Activated CD4-positive, alpha-beta T cell treated with anti-CD3 and anti-CD28 coated beads, Interleukin-2, amount 50 U/mL, for 48 hours (primary cell): ENCODE measurements at places on chromosomes 11 and 22.
A peak's percentile ranks its signal among the peaks of the same experiment; 100 is the strongest.

- DNase-seq: no peak
Observed at GRCh38 chr11:122068141-122068540, 47.9 kb downstream of the BLID start.

GRCh38 chr11:68970921-68971636 is 9.7 kb downstream of the MRGPRD start:
- DNase-seq: no peak

- DNase-seq: no peak
Observed at GRCh38 chr11:128965485-128965884, 22.8 kb upstream of the TP53AIP1 start.

GRCh38 chr11:117468888-117469287 is 141.2 kb downstream of the CEP164 start:
- no peak for DNase-seq

DNA sequence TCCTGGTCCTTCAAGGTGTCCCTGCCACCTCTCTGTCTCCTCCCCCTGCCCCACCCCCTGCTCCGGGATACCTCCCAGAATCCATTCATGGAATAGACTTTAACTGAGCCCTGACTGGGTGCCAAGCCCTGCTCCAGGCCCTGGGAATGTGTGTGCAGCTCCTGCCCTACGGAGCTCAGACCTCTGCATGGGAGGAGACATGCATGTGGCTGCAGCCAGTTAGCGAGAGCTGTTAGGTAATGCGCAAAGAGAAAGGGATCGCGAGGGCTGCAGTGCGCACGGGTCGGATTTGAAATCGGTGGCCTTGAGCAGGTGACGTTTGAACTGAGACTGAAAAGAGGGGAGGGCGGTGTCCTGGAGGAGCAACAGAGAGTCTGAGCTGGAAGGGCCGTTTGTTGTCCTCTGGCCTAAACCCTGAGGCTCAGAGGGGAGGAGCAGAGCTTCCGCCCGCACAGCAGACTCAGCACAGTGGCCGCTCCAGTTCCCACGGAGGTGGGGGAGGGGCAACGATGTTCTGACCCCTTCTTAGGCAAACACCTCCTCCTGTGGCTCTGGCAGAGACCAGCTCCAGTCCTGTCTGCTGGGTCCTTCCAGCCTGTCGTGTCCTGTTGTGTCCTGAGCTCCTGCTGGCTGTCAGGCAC is 19.8 kb upstream of the LRRC10B start:
- DNase-seq: no peak

- no peak for DNase-seq
Observed at GRCh38 chr11:34033399-34033798, 18.1 kb upstream of the CAPRIN1 start.

- DNase-seq: no peak
Observed at GRCh38 chr22:19213442-19214077, 35.0 kb upstream of the SLC25A1 start.

DNA sequence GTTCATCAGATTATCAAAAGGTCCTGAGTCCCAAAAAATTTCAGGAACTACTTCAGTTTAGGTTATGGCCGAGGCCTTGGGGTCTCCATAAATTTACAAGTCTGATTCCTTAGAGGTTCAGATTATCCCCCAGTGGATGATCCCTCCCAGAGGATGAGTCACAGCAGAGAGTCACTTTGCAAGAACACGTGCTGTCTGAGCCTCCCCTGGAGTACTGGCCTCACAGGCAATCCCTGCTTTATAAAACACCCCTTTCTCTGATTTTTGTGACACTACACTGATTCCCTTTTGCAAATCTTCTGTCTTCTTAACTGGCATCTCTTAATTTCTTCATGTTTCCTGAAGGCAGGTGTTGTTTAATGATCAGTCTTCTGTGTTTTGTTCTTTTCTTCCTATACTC is 45.3 kb downstream of the CCDC34 start:
- no peak for DNase-seq

- DNase-seq: no peak
Observed at GRCh38 chr22:29901354-29901753, 18.4 kb downstream of the MTMR3 start.

GRCh38 chr11:67277231-67277961 is 11.1 kb downstream of the GRK2 start:
- DNase-seq: peak; percentile 92

DNA sequence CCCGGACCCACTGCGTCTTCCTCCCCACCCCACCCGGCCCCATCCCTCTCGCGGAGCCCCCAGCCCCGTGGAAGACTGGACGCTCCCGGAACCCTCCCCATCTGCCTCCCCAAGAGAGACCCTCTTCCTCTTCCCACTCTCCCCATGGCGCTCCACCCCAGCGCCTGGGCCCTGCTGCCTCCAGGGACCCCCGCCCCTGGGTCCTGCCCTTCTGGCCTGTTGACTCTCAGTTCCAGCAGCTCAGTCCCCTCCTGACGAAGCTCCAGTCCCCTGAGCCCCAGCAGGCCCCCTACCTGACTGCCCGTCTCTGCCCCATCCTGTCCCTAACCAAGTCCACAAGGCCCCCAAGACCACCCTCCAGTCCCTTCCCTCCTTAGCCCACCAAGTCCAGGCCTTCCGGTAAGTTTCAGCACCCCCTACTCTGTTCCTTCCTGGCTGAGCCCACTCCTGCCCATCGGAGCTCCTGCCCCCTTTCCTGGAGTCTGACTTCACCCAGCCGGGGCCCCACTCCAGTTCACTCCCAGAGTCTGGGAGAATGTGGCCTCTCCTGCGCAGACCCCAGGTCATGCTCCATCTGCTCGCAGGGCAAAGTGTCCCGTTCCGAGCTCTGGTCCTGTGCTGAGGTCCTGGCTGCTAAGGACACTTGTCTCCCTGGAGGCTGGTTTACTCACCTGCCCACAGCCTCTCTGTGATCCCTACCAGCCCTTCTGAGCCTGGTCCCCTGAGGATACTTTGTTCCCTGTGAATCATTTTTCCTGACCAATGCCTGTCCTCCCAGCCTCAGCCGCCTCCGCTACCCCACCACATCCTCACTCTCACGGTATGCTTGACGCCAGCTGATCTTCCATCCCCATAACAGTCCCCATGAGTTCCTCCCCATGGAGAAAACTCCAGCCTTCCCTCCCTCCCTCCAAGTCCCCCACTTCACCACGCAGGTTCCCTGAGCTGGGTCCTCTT is 722 bp downstream of the IFITM10 start:
- no peak for DNase-seq

- DNase-seq: no peak
Observed at GRCh38 chr11:61978703-61979661, 11.5 kb upstream of the FTH1 start.

GRCh38 chr22:31853736-31854495 is 90.4 kb upstream of the YWHAH start:
- DNase-seq: no peak

DNA sequence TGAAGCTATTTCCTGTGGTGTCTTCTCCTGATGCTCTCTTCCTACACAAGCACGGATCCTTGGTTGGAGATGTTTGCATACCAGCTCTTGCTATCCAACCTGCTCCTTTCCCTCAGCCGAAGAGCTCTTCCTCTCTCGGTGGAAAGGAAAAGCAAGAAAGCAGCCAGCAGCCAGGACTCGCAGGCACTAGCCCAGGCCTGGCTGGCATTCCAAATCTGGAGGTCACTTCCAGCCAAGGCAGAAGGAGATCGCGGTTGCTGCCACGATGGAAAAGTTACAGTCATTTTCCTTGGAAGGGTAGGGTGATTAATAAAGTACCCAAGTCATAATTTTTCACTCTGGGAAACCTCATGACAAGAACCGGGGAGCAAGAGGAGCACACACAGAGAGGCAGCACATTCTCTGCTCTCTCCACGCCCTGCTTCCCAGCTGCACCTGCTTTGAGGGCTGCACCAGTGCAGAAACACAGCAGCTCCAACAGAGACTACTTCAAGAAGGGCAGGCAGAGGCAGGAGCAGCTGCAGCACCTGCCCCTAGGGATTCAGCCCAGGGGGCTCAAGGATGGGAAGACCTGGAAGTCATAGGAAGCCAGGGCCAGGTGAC is 399.3 kb downstream of the CADM1 start:
- DNase-seq: no peak

GRCh38 chr11:47587723-47588326 is 1.3 kb downstream of the FAM180B start:
- DNase-seq: no peak

DNA sequence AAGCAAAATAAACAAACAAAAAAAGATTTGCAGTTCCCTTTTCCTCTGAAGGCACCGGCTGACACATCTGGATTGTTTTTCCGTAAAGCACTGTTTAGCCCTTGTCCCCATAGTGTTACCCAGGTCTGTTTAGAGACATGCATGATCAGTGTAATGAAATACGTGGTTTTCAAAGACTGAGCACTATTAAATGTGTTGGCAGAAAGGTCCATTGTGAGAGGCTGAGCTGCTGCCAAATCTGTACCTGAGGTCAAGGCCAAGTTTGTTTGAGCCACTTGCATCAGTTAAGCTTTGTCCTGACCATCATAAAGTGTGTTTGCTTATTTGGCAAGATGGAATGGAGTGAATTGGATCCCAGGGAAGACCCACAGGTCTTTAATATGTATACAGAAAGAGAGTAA is 26.3 kb downstream of the CTR9 start:
- DNase-seq: no peak

DNA sequence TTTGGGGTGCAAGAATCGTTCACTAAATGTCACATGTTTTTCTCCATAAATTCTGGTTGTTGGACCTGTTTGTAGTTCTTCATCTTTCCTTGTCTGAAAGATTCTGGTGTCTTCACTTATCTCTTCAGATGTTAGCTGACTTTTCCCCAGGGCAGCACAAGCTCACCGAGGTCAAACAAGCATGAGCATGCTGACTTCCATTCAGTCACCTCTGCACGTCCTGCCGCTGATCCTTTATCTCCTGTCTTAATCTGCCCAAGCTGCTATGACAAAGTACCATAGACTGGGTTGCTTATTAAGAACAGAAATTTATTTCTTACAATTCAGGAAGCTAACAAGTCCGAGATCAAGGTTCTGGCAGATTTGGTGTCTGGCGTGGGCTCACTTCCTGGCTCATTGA is 800.6 kb downstream of the NTM start:
- no peak for DNase-seq

DNA sequence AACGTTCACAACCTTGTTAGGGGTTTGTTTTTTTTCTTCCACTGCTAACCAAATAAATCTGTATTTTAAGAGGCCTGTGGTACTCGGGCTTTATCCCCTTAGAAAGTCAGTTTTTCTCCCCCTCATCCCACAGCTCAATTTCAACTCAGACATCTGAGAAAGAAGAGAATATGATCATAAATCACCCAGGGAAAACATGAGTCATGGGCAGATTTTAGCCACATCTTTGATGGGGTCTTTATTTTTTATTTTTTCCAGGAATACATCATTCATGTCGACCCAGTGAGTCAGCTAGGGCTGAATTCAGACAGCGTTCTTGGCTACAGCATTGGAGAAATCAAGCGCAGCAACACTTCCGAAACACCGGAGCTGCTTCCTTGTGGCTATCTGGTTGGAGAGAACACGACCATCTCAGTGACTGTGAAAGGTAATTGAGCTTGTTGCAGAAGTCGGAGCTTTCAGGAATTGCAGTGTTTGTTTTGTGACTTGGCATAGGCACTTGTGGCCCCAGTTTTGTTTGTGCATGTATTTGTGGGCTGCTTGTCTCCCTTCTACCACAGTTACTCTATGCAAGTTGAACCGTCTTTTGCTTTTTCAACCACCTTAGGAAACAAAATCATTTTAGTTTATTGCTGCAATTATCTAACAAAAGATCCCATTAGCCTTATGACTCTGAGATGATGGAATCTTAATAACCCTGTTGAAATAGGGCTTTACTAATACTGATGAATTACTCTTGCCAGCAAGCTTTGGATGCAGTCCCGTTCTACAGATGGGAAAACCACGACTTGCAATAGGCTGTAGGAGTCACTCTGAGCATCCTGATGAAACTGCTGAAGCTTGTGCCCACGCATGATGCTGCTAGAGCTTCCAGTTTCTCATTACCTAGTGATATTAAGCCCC is 62.7 kb downstream of the DBX1 start:
- DNase-seq: no peak

DNA sequence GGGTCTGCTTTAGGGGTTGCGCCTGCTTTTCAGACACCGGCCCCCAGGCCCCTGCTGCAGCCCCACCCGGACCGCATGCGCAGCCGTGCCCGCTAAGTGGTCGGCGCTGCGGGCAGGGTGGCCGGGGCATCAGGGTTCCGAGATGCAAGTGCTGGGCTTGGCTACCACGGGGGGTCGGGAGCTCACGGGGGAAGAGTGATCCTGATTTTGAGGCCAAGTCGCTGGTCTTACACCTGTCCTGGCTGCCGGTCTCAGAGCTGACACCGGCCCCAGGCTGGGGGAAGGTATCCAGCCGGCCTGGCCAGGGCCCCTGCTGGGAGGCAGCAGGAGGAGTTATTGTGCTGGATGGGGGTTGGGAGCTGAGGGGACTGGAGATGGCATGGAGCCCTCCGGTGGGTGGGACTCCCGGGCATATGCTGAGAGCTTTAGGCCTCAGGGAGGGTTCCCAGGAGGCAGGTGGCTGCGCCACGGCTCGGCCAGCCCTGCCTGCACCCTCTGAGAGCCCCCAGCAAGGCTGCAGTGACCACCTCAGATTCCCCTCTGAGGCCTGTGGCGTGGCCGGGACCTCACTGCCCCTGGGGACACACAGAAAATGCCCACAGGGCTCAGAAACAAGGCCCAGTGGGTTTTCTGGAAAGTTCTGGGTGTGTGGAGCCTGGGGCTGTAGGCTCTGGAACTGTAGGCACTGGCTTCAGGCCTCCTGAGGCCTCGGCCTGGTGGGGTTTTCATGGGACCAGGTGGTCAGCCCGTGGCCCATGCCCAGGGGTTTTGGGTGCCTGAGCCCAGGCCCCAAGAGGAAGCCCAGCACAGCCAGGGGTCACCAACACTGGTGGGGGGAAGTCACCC is 4.4 kb upstream of the MUC5AC start:
- no peak for DNase-seq

GRCh38 chr11:65493367-65494176 is 5.3 kb upstream of the MALAT1 start:
- DNase-seq: no peak
